ENCODE measurements at places on chromosomes 6 and 20.

- DNase-seq: no peak
Measured at GRCh38 chr6:75503291-75503690, 9.7 kb upstream of the FILIP1 start.

GRCh38 chr20:47252879-47253307 lies 103.6 kb downstream of the ZMYND8 start:
- no peak for DNase-seq

DNA sequence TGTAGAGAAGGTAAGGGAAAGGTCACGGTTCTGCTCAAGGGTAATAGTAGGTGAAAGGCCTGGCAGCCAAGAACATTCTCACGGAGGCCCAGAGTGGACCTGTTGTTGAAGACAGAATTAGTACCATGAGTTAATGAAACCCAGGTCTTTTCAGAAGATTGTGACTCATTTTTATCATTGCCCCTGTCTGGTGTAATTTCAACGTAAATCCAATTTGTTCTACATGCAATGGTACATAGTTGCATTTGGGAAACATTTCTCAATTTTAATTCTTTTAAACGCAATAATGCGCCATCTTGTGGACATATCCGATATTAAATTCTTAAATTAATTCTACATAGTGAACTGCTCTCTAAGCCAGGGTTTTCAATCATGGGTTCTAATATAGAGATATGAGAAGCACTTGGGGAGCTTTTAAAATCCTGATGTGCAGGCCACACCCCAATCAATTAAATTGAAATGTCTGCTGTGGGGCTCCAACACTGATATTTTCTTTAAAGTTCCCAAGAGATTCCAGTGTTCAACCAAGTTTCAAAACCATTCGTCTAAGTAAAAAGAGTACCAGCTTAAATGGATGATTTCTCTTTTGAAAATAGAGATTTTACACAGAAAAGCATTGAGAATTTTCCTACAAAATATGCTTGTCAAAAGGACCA lies 257.4 kb downstream of the PLCB1 start:
- peak; percentile 85 for DNase-seq

GRCh38 chr6:132256457-132256856 lies 144.8 kb downstream of the MOXD1 start:
- DNase-seq: no peak

DNA sequence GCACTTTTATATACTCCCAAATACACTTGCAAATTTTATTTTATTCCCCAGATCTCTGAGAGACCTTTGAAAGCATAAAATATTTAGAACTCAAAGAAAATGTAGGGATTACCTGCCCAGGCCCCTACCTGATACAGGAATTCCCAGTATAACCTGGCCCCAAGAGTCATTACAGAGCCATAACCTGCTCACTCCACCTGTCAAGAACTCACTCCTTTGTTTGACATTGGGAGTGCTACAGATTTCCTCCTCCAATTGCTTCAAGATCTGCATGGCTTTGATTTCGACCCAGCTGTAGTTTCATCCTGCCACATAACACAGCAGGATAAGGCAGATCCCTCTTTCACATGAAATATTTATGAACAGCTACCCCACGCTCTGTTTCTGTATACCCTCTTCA lies 96.1 kb upstream of the SLC2A12 start:
- no peak for DNase-seq

GRCh38 chr6:47519279-47519678 lies 41.7 kb downstream of the CD2AP start:
- no peak for DNase-seq

DNA sequence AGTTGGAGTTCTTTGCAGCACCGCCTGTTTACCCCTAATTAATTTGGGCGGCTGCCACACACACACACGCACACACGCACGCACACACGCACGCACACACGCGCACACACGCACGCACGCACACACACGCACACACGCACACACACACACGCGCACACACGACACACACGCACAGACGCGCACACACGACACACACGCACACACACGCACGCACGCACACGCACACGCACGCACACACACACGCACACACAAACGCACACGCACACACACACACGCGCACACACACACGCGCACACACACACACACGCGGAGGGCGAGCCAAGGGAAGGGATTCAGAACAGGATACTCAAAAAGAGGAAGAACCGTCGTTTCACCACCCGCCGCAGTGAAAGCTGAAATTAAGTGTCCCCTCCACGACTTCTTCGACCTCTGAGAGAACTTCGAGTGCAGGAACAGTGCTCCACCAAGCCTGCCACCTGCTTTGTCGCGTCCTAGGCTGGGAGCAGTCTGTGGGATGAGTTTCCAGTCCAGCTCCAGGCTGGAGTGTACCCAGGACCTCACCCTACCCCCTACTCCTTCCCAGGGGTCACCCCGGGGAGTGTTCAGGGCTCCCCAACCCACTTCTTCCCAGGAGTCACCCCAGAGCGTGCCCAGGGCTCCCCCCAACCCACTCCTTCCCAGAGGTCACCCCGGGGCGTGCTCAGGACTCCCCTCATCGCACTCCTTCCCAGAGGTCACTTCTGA lies 1.1 kb downstream of the RNASET2 start:
- DNase-seq: peak; percentile 84

GRCh38 chr6:143003676-143004075 lies 57.0 kb upstream of the AIG1 start:
- no peak for DNase-seq

DNA sequence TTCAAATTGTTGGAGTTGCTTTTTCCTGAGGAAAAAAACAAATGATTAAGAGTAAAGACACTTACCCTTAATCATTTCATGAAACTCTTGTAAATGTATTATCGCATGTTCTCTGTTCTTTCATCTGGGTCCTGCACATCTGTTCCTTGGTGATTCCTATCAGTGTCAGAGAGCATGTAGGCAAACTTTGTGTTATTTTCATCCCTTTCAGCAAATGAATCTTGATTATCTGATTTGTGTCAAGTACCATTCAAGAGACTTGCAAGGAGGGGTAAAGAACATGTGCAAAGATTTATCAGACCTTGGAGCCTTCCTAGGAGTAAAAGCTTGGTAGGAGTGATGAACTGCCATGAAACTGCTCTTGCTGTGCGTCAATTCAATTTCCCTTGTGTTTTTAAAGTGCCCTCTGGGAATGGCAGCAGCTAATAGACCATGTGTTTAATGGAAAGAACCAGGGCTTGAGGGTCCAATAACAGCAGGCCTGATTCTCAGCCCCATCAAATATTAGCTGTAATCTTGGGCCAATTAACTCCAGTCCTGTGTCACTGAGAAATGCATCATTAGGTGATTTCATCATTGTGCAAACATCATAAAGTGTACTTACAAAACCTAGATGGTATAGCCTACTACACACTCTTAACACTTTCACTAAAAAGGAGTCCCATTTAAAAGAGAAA lies 118.9 kb upstream of the CEP85L start:
- DNase-seq: peak; percentile 22

GRCh38 chr6:37495244-37495934 lies 4.3 kb downstream of the CCDC167 start:
- no peak for DNase-seq

DNA sequence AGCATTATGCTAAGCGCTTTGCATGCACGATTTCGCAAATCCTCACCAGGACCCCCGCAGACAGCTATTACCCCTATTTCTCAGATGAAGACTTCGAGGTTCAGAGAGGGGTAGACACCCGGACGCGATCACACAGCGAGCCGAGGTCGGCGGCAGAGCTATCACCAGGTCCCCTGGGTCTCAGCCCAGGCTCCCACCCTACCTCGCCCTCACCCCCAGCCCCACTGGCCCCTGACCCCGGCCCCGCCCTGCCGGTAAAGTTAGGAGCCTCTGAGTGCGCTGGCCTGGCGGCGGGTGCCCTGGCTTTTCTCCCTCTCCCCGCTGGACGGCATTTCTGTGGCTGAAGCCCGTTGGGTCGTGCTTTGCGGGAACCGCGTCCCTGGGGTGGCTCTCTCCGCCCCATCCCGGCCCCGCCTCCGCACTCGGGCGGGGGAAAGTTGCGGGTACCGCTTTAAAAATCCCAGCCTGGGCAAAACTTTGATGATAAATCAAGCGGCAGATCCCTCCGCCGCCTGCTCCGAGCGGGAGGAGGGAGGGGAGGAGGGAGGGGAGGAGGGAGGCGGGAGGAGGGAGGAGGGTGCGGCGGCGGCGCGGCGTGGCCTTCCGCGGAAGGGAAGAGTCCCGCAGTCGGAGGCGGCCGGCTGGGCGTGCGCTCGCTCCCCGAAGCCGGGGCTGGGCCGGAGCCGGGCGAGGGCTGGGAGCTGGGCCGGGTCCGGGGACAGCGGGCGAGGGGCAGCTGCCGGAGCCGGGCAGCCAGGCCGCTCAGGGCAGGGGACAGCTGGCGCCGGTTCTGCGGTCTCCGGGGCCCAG lies at the start of gene VSTM2L:
VSTM2L (plus strand) TSS at position 624 of the 810 bp plus-strand sequence. CDS start 224 bp downstream, outside the sequence.
- peak; percentile 23 for DNase-seq

DNA sequence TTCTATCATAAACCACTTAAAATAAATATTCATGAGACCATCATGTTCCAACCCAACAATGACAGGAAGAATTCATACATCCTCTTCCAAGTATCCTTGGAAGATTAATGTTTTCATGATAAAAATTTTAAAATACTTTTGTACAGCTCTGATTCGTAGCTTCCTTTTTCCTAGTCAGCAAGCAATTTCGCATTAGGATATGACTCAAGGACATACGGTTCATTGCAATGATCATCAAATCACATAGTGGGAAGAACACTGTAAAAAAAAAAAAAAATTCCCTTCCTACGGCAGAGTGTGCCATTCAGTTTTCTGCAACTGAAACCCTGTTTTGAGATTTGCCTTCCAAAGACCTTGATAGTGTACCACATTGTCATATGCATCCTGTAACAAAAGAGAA lies 35.3 kb upstream of the GFOD1 start:
- peak; percentile 83 for DNase-seq

DNA sequence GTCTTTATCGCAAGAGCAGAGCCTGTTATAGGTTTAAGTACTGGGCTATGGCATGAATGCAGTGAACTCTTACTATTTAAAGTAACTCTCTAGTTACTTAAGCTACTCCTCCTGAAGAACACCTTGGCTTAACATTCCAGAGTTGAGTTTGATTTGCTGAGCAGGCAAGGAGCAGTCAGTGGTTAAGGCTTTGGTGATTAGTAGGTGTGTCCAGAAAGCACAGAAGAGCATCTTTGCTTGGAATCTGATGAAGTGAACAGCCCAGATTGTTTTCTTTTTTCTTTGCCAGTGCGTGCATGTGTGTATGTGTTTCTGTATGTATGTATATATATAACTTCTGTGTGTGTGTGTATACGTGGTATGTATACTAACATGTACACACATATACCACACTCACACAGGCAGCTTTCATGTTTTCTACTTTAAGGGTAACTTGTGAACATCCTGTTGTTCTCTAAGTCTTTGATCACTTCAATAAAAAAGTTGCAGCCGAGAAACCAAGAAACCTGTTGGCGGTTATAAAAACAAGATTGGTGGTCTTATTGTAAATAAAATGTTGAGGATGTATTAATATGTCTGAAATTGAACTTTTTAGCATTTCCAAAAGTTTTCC lies 56.2 kb upstream of the TULP4 start:
- DNase-seq: no peak

- no peak for DNase-seq
Measured at GRCh38 chr6:142357879-142358278, 56.1 kb downstream of the ADGRG6 start.

DNA sequence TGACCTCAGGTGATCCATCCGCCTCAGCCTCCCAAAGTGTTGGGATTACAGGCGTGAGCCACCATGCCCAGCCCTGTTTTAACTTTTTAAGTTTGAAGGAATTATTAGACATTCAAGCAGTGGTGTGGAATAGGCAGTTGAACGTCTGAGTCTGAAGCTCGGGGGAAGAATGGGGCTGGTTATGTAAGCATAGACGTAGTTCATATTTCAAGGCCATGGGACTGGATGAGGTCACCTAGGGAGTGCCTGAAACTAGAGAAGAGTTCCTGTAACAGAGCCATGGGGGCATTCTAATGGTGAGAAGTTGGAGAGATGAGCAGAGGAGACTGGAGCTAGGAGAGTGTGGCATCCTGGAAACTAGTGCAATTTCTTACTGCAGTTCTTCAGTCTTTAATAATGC lies 6.4 kb downstream of the CDKAL1 start:
- DNase-seq: peak; percentile 62

GRCh38 chr20:3933218-3933617 lies 44.0 kb downstream of the PANK2 start:
- DNase-seq: peak; percentile 48

DNA sequence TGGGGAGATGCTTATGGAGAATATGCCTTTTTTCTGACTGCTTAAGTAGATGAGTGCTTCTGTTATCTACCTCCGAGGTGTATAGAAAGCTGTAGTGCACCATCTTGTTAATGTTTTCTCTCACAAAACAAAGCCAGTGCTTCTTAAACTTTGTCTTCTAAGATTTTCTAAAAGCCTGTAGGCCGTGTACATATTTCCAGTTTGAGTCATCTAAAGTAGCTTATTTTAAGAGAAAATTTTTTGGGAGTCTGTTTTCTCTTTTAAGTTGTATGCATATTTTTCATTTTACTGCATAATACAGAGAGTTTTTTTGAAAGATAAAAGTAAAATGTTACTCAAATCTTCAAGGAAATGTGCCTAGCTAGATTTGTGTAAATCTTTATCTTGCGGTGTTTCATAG lies 151.7 kb downstream of the GRIK2 start:
- DNase-seq: no peak

GRCh38 chr6:81878479-81878878 lies 126.0 kb upstream of the TENT5A start:
- no peak for DNase-seq
